Stimulated activated CD4-positive, alpha-beta T cell treated with anti-CD3 and anti-CD28 coated beads, Interleukin-1b, Interleukin-23, amount 100 ng/mL, for 1 hour (primary cell): ENCODE measurements at places on chromosomes 7 and 10.

DNA sequence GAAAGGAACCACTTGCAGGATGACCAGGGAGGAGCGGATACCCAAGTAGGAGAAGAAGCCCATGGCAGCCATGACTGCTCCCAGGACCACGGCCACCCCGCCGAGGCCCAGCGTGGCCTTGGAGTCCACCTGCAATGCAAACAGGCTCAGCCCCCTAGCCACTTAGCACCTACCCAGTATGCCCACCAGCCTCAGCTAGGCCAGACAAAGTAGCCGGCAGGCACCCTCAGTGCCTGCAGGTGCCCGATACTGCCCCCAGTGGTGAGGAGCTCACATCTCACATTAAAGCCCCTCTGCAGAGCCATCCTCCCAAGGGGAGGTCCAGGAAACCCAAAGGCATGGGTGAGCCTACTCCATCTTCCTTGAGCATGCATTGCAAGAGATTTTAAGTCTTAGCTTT, 6.6 kb downstream of the NPC1L1 start:
- peak; percentile 7 for DNase-seq

DNA sequence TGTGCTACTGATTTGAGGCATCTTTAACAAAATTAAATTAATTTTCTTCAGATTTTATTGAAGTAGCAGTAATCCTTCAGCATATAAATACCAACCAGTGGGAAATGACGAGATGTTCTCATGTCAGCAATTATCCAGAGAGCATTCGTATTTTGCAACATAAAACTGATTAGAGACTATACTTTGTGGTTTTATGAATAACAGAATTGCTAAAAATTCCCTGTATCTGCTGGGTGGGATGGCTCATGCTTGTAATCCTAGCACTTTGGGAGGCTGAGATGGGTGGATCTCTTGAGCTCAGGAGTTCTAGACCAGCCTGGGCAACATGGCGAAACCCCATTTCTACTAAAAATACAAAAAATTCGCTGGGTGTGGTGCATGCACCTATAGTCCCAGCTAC, 56.9 kb downstream of the ATAD1 start:
- DNase-seq: no peak

GRCh38 chr10:110791541-110792073, 80.1 kb upstream of the PDCD4 start:
- DNase-seq: no peak

DNA sequence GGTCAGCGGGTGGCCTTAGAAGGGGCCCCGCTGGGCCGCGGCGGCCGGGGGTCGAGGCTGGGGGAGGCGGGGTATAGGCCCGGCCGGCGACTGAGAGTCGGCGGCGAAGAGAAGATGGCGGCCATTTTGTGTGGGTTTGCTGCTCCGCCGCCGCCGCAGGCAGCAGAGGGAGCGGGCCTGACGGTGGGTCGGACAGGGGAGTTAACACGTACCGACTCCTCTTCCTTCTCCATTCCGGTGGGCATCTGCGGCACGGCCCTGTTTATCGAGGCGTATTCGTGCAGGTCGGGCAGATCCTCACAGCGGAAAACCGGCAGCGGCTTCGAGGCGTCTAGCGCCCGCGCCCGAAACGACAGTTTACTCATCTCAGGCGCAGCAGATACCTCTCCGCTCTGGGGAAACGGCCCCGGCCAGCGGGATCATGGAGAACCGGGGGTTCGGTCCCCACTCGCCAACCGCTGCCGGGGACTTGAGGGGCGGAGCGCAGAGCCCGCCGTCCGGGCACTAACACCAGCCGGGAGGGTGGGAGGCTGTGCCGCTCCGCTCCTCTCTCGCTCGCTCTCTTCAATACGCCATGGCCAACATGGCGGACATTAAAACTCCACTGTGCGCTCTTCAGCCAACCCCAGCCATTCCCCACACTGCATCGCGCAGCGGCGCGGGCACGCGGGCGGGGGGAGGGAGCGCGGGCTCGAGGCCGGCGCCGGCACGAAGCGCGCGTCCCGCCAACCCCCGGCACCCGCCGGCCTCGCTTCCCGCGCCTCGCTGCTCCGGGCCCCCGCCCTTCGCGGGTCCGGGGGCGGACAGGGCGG, at the start of gene EPC1:
Gene EPC1, minus strand, starts transcription at position 608 of the 812 bp plus-strand sequence. Its CDS starts 243 bp downstream, at position 365.
- peak; percentile 70 for DNase-seq

- DNase-seq: no peak
Observed at GRCh38 chr7:120994512-120995410, 6.2 kb downstream of the CPED1 start.
